ENCODE measurements at places on chromosomes 5 and 9.

DNA sequence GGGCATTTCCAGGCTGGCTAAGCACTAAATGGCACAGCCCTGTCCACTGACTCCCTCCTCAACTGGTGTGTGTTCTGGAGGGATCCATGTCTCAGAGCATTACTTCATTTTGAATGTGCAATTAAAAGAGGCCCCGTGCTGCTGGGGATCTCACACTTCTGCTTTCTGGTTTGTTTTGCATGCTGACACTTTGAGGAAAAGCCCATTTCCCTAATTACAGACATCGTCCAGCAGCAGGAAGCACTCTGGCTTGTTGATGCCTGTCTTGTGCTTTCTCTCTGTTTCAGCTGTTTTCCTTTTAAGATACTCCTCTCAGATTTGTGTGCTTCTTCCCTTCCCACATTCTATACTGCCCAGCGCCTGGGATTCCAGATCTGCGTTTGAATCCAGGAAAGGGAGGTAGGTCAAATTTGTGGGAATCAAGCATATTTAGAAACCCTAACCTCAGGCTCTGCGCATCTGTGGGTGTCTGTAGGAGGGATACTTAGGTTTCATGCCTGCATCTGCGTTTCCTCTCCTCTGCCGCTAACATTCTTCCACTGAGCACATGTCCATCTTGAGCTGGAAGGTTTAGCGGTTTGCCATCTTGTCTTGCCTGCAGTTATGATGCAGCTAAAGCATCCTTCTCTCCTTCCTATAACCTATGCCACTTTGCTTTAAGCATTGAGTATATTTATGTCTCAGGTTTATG is 25.7 kb downstream of the SYK start:
- DNase-seq = no peak

- no peak for DNase-seq
These were observed 129.2 kb downstream of the MYO10 start for GRCh38 chr5:16806711-16807546.

- DNase-seq = no peak
These were observed 258.8 kb upstream of the ZNF608 start for GRCh38 chr5:125005266-125005665.

DNA sequence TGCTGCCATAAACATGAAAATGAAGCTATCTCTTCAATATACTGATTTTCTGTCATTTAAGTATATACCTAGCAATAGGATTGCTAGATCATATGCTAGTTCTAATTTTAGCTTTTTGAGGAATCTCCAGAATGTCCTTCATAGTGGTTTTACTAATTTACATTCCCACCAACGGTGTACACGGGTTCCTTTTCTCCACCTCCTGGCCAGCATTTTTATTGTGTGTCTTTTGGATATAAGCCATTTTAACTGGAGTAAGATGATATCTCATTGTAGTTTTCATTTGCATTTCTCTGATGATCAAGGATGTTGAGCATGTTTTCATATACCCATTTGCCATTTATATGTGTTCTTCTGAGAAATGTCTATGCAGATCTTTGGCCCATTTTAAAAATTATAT is 446.5 kb downstream of the GABRG2 start:
- no peak for DNase-seq

GRCh38 chr5:1190837-1191239 is 10.6 kb upstream of the SLC6A19 start:
- no peak for DNase-seq

DNA sequence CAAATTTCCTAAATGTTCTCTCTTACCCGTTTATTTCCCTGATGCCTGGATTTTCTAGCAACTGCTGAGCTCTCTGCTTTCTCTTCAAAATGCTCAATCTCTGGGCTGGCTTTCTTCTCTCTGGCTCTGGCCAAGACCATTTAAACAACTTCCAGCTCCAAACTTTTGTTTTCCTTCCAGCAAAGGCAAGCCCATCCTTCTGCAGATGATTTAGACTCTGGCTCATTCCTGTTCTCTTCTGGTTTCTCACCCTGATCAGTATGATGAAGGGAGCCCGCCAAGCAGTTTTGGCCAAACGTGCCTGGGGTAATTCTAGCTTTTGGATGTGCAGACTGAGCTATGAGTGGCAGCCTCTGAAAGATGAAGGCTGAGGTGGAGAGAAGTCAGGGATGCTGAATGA is 78.1 kb downstream of the HSPA4 start:
- no peak for DNase-seq

- DNase-seq = no peak
These were observed 110.8 kb downstream of the PCSK1 start for GRCh38 chr5:96322217-96322616.

- no peak for DNase-seq
These were observed 21.1 kb upstream of the SPTLC1 start for GRCh38 chr9:92136184-92136858.

GRCh38 chr5:74464512-74465209 is 175.9 kb downstream of the ENC1 start:
- no peak for DNase-seq

DNA sequence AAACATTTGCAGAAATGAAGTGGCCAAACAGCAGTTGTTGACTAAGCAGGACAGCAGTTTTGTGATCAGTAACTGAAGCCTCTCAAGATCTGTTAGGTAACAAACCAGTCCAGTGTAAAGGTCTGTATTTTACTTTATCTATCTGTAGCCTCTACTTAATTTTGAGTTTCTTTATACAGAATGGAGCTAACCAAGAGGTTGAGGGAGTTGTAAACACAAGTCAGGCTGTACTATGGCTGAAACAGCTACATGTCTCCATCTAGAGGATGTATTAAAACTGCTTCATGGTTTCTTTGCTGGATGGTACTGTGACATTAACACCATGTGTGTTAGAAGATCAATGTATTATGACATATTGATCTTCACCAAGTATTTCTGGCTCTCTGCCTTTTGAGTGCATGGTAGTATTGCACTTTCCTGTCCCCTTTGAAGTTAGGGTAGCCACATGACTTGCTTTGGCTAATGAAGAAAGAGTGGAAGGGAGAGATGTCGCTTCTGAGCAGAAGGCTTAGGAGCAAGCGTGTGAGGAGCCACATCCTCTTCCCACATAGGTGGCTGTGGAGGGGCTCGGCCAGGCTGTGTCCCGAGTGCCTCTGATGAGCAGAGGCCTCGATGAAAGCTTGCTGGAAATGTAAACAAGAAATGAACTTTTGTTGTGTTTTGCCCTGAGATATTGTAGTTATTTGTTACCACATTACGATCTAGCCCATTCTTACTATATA is 105.6 kb upstream of the PCA3 start:
- no peak for DNase-seq

DNA sequence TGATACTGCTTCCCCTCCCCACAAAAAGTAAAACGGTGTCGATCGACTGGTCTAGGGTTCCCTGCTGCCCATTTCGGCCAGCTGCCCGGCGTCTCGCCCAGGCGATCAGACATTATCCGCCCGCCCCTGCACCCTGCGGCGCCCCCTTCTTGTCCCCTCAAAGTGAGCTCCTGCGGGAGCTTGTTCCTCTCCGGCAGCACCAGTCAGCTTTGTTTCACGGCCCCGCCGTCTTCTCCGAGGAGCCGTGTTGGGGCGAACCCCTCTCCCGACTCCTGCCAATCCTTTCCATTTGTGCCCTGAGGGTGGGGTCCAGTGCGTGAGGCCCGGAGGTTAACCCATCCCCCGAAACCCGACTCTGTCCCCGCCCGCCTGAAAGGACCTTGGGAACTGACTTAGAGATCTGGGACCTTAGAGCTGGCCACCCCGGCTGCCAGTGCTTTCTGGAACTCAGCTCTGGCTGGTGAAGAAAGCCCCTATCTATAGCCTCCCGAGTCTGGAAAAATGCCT is 518 bp downstream of the UBE2B start:
- DNase-seq = peak; percentile 13

- DNase-seq = peak; percentile 66
These were observed 41.4 kb downstream of the GLRX start for GRCh38 chr5:95781101-95781583.

GRCh38 chr9:6771722-6772121 is 13.9 kb downstream of the KDM4C start:
- DNase-seq = no peak

DNA sequence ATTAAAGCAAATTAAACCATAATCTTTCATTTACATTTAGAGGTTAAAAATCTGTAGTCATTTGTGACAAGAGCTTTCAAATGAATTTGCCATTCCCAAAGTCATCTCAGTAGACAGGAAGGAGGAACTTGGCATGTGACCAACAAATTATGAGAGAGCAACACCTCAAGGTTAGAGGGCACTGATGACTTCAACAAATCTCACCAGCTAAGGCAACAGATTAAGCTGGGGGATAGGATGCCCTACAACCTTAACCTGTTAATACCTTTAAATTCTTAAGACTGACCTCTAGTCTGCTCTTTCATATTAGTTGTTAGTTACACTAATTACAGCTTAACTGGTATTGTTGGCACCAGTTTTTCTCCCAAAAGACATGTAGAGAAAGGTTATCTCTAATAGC is 18.4 kb downstream of the POU5F2 start:
- DNase-seq = no peak

DNA sequence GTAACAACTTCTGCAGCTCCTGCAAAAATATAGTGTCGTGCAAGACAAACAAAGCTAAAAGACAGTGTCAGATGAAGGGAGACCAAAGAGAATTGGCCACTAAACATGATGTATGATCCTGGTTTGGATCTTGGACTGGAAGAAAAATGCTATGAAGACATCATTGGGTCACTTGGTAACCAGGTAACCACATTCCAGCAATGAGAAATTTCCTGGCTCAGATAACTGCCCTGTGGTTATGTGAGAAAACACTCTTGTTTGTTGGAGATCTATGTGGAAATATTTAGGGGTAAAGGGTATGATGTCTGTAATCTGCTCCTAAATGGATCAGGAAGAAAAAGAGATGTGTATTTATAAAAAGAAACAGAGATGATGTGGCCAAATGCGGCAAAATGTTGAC is 45.5 kb upstream of the ANKRD33B start:
- DNase-seq = no peak

- peak; percentile 24 for DNase-seq
These were observed 1.3 kb upstream of the ST8SIA4 start for GRCh38 chr5:100904259-100904861.

DNA sequence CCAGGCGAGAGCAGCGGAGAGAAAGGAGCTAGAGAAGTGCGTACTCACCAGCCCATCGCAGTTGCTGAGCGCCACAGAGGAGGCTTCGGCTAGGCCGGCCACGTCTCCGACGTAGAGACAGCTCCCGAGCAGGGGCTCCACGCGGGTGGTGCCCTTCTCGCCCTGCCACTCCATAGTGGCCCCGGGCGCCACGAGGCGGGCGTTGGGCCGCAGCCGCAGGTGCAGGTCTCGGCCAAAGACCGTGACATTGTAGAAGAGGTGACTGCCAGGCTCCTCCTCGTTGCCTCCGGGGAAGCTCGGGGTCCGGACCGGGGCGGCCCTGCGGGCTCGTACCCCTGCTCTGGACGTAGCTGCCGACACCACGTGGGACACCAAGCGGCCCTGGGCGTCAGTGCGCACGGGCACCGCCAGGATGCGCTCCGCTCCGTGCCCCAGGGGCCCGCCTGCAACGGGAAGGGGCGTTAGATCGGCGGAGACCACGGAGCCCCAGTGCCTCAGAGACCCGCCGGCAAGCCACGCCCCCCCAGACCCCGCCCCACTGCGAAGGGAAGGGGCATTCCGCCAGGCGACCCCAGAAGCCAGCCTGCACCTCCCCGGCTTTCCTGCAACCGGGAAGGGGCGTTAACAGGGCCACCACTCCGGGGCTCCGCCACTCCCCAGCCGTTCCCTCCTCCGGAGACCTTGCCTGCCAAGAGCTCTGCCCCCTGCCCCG is 1.4 kb downstream of the ADAMTS2 start:
- DNase-seq = no peak

- no peak for DNase-seq
These were observed 141.0 kb downstream of the PBX3 start for GRCh38 chr9:125888211-125888610.

- DNase-seq = no peak
These were observed 8.9 kb upstream of the SLC25A48 start for GRCh38 chr5:135825373-135826220.

GRCh38 chr5:43396762-43397304 is 15.4 kb downstream of the CCL28 start:
- peak; percentile 55 for DNase-seq

DNA sequence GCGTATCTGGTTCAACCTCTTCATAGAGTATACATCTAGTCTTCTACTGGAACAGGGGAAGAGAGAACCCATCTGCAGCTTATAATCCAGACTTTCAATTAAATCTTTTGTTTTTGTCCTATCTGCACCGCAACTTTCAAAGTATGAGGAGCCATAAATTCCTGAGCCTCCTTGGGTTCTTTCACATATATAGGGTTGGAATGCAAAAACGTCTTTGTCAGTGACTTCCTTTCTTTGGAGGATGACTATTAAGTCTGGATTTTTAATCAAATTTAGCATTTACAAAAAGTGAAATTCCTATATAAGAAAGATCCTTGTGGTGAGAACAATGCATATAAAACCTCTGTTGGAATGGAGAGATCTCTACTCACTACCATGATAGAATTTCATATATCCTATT is 370.8 kb downstream of the TMEM38B start:
- DNase-seq = no peak

DNA sequence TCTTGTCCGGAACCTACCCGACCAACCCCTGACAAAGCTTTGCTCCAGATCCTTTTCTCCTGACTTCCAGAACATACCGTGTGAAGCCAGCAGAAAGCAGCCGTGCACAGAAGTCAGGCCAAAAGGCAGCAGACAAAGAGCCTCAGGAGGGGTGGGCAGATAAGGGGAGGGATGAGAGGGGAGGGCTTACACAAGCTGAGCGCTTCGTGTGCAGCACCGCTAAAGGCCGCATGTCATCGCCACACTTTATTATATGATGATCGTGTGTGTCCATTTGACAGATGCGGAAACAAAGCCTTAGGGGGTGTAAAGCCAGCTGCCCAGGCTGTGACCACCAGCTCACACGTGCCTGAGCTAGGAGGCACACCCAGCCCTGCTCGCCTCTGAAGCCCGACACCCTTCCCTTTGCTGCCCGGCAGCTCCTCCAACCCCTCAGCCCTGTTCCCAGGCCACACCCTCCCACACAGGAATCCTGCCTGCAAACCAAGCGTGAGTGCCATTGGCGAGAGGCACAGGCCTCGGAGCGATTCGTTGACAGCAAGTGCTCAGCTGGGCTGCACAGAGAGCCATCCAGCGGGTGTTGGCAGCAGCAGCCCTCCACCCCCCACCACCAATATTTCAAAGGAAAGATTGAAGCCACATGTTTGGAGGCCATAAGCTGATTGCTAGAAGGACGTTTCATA is 170.5 kb upstream of the SMIM23 start:
- DNase-seq = no peak

GRCh38 chr9:99210572-99210971 is 11.2 kb downstream of the ALG2 start:
- no peak for DNase-seq

GRCh38 chr9:18490641-18491370 is 16.9 kb downstream of the ADAMTSL1 start:
- DNase-seq = no peak

DNA sequence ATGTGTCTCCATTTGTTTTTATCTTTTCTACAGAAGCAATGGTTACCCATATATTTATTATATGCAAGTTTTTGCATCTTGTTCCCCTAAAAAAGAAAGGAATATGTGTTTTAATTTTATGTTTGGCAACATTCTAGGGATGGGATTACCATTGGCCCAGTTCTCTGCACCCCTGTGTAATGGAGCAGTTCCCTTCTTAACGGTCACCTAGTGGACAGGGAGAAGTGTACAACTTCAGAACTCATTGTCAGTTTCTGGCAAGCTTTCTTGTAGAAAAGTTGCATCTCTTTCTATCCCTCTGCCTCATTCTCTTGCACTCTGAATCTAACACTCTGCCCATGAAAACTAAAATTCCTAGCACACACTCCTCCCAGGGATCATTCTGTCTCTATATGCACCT is 78.2 kb downstream of the DOCK8 start:
- DNase-seq = no peak
